ENCODE measurements at places on chromosomes 6 and 20.

- DNase-seq: no peak
These were observed 480.8 kb upstream of the JARID2 start for GRCh38 chr6:14765106-14765505.

DNA sequence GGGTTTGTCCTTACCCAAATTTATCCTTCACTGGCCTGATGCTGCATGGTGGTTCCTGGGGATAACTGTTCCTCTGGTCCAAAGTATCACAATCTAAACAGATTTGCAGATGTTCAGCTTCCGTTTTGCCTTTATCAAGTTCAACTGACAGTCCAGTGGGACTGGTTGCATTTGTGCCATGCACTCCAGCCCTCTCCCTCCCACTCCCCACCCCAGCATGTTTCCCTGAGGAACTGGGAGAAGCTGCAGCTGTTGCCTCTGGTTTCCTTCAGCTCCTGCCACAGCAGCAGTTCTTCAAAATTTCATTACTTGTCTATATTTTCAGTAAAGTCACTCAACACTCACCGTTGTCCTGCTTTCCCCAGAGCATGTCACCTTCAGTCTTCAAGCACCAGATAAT lies 39.5 kb upstream of the KIF16B start:
- no peak for DNase-seq

DNA sequence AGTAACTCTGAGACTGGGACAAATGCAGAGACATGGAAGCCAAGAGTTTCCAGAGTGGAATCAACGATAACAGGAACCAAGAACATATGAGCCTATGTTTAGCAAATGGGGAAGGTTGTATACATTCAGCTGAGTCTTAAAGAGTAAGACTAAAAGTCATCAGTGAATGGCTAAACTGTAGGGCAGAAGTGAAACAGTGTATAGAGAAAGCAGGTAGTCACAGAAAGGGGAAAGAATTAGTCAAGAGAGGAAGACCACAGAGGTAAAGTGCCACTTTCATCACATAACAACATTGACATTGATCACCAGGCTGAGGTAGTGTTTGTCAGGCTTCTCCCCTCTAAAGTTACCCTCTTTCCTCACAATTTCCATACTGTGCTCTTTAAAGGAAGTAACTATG lies 306.5 kb upstream of the SPTLC3 start:
- no peak for DNase-seq

GRCh38 chr6:75532521-75532920 lies 38.9 kb upstream of the FILIP1 start:
- DNase-seq: no peak

- DNase-seq: no peak
These were observed 129.3 kb downstream of the DTNBP1 start for GRCh38 chr6:15533379-15534026.

DNA sequence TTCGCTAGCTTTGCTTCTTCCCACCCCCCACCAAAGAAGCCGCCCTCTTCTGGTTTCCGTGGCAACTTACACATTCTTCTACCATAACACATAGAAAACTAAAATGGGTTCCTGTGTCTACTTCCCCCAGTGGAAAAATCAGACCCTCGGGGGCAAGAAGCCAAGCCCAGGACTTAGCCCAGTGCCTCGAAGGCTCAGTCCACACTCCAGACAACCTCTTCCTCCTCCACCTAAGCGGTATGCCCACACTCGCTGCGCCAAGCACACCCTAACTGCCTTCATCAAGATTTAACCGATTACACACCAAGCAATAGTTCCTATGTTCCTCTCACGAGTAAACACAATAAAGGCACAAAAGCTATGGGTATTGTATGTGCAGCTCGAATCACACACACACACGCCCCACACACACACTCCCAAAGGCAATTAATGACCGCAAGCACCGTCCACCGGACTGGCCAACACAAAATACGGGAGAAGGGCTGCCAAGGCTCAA lies 537 bp downstream of the PPIL4 start:
- DNase-seq: no peak

GRCh38 chr6:71326611-71327010 lies 38.0 kb downstream of the OGFRL1 start:
- no peak for DNase-seq

- no peak for DNase-seq
These were observed 207.6 kb downstream of the TBC1D7 start for GRCh38 chr6:13120483-13121482.

GRCh38 chr20:2673453-2673852 lies 9.4 kb upstream of the IDH3B start:
- DNase-seq: no peak

GRCh38 chr6:158417760-158418098 lies 105.5 kb downstream of the TULP4 start:
- no peak for DNase-seq

GRCh38 chr6:134766497-134766896 lies 183.4 kb downstream of the ALDH8A1 start:
- no peak for DNase-seq
